ENCODE measurements at places on chromosomes 13 and 19. TPM values are rescaled to one million over a fixed set of nuclear protein-coding genes. Genes with fewer than 3 reads are reported as not detected.

DNA sequence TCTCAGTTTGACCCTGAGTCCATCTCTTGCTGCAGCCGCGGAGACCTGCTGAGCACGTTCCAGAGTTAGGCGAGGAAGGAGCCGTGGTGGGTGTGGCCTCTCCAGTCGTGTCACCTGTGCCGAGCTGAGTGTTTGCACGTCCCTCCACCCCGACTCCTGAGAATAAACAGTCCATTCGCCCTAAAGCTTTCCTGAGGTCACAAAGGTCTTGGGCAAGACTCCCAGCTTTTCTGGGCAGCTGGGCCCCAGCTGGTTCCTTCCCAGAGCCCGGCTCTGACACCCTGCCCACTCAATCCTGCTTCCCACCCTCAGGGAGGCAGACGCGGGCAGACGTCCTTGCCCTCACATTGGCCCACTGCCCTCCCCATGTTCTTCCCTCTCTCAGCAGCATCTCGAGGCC lies 142.2 kb downstream of the KCTD15 start:
- H3K4me1 ChIP-seq, result no peaks in the 10 kb centered on the region
- no peak overlapping the region for H3K4me3 ChIP-seq
- H3K27me3 ChIP-seq, result no peaks in the 10 kb centered on the region

GRCh38 chr19:46979126-46980105 lies 40.2 kb upstream of the NPAS1 start:
- H3K27me3 ChIP-seq, result no peaks in the 10 kb centered on the region
- H3K36me3 ChIP-seq, result no peaks in the 10 kb centered on the region
- no peak overlapping the region for H3K4me3 ChIP-seq
- peak; percentile 75 for DNase-seq
- peaks cover 50% of the 10 kb centered on the region for H3K4me1 ChIP-seq

The HIF3A gene
- 71.9 TPM for total RNA-seq

The ACER1 gene
- total RNA-seq, result not detected

The LPAR2 gene
- 78.3 TPM for total RNA-seq

- no peaks in the 10 kb centered on the region for H3K36me3 ChIP-seq
- H3K27ac ChIP-seq, result no peak overlapping the region
- no peaks in the 10 kb centered on the region for H3K4me1 ChIP-seq
- no peaks in the 10 kb centered on the region for H3K27me3 ChIP-seq
- no peak for DNase-seq
- H3K4me3 ChIP-seq, result no peak overlapping the region
Measured at GRCh38 chr19:16342002-16342715, 17.5 kb downstream of the KLF2 start.

The ASPDH gene
- total RNA-seq, result not detected

GRCh38 chr13:110382229-110382628 lies 75.1 kb downstream of the COL4A2 start:
- H3K27me3 ChIP-seq, result no peaks in the 10 kb centered on the region
- H3K4me1 ChIP-seq, result no peaks in the 10 kb centered on the region
- no peak for DNase-seq
- H3K27ac ChIP-seq, result no peak overlapping the region

GRCh38 chr19:1282588-1283206 lies 3.0 kb upstream of the EFNA2 start:
- no peaks in the 10 kb centered on the region for H3K27me3 ChIP-seq
- no peak overlapping the region for H3K27ac ChIP-seq
- peaks cover 9% of the 10 kb centered on the region for H3K36me3 ChIP-seq
- DNase-seq, result no peak
- H3K4me1 ChIP-seq, result peaks cover 15% of the 10 kb centered on the region

DNA sequence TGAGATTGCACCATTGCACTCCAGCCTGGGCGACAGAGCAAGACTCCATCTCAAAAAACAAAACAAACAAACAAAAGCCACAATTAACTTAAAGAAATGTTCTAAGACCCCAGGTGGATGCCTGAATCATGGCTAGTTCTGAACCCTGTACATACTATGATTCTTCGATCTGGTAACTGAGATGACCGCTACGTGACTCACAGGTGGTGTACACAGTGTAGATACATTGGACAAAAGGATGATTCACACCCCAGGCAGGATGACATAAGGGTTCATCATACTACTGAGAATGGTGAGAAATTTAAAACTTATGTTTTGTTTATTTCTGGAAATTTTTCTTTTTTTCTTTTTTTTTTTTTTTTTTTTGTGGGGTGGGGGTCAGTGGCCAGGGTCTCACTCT lies 6.5 kb downstream of the ZNF426 start:
- no peak overlapping the region for H3K27ac ChIP-seq
- H3K4me3 ChIP-seq, result peak overlapping the region; percentile 68

The ACP5 gene
- 2.1 TPM for total RNA-seq

The MYADM gene
- 112 TPM for total RNA-seq

GRCh38 chr13:25616674-25617073 lies 244.9 kb downstream of the ATP8A2 start:
- H3K4me1 ChIP-seq, result no peaks in the 10 kb centered on the region
- H3K4me3 ChIP-seq, result no peak overlapping the region
- H3K27me3 ChIP-seq, result no peaks in the 10 kb centered on the region
- no peak for DNase-seq

DNA sequence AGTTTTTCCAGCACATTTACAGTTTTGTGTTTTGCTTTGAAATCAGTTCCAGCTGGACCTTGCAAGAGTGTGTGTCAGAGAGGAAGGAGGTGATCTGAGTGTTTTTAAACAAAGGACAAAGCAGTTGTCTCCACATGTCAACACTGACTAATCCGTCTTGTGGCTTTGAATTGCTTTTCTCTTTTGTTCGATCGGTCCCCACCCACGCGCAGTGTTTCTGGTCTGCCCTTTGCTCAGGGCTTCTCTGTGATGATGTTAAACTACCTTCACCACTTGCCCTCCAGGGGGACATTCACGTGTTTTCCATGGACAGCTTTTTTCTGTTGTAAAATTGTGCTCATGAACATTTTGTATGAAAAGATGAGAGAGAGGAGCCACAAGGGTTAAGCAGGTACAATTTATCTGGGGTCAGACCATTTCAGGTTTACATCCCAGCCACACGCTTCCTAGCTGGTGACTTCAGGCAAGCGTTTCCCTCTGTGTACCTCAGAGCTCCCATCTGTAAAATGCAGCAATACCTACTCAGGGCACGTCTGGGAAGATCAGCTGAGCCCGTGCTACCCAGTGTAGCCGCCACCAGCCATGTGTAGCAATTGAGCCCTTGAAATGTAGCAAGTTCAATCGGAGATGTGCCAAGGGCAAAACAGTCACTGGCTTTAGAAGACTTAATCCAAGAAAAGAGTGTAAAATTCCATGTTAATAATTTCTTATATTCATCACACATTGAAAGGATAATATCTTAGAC lies 13.5 kb upstream of the PLA2G4C start:
- no peaks in the 10 kb centered on the region for H3K27me3 ChIP-seq
- no peak overlapping the region for H3K4me3 ChIP-seq

Data from endodermal cell (in vitro differentiated cells).